Right lobe of liver (tissue), 6 donors: ENCODE measurements at places on chromosomes 5 and 9. TPM values are rescaled to one million over a fixed set of nuclear protein-coding genes. Genes with fewer than 3 reads are reported as not detected.

The AQP7 gene
- 24.9 TPM for total RNA-seq

The SPINK13 gene
- total RNA-seq, result not detected

The PTGER4 gene
- total RNA-seq, result 1.9 TPM

The G3BP1 gene
- total RNA-seq, result 107 TPM

The TMEM232 gene
- 0.81 TPM for total RNA-seq

DNA sequence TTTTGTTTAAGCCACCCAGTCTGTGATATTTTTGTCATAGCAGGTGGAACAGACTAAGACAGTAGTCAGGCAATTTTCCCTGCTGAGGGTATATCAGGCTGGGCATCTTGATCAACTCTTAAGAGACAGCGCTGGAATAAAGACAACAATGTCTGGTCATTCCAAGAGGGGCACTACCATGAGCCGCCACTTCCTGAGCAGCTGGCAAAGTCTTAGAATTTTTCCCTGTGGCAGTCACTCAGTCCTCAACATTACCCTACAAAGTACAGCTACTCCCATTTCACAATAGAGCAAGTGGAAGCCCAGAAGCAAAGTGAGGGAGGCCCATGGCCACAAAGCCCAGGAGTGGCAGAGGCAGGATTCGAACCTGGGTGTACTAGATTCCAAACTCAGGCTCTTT is 74.8 kb downstream of the SH3PXD2B start:
- DNase-seq, result no peak

GRCh38 chr5:176424181-176424580 is 7.8 kb upstream of the CLTB start:
- no peak for DNase-seq

- DNase-seq, result no peak
Observed at GRCh38 chr5:121758615-121759014, 93.1 kb upstream of the FTMT start.

- DNase-seq, result no peak
Observed at GRCh38 chr9:33304362-33304761, 14.0 kb downstream of the NFX1 start.

GRCh38 chr5:12691330-12691729 is 787.1 kb upstream of the CTNND2 start:
- no peak for DNase-seq

DNA sequence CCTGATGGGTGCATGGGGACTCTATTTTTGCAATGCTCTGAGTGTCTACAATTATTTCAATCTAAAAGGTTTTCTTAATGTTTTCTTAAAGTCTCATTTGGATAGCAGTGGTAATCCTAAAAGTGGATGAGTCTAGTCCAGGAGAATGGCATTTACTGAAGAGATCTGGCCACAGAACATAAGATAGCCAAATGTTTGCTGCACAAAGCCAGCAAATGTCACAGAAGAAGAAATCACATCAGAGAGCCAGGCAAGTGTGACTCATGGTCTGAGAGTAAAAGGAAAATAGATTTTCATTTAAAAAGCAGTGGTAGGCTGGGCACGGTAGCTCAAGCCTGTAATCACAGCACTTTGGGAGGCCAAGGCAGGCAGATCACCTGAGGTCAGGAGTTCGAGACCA is 352.7 kb upstream of the GRAMD2B start:
- no peak for DNase-seq

DNA sequence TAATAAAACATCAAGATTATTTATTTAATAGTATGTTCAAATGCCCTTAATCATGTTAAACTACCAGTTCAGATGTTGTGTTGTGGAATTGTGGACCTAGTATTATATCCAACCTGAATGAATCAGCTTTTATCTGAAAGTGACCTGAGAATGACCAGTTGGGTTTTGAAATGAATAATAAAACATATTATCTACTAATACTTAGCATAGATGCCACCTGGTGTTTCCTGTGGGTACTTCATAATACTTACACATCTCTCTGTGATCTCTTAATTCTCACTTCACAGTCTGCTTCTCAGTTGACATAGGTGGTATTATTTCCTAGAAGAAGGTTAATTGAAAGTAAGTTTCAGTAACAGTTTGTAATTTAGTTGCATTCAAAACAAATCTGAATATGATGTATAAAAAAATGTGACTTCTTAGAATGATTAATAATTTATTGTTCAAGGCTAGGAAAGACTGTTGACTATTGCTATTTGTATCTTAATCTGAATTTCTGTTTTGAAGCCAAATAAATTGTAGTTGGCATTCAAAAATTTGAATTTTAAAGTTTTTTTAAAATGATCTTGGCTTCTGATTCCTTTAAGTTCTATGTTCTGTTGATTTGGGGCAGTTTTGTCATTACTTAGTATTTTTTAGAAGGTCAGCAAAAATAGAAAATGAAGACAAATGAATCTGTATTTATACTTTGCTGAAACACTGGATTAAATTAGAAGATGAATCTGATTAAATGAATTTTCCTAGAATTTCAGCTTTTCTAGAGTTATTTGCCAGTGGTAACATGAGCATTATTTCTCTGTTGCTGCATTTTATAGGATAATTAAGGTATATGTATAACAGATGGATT is 48.2 kb downstream of the KIF2A start:
- no peak for DNase-seq

GRCh38 chr9:134172198-134173126 is 8.1 kb upstream of the RNU6ATAC start:
- no peak for DNase-seq

DNA sequence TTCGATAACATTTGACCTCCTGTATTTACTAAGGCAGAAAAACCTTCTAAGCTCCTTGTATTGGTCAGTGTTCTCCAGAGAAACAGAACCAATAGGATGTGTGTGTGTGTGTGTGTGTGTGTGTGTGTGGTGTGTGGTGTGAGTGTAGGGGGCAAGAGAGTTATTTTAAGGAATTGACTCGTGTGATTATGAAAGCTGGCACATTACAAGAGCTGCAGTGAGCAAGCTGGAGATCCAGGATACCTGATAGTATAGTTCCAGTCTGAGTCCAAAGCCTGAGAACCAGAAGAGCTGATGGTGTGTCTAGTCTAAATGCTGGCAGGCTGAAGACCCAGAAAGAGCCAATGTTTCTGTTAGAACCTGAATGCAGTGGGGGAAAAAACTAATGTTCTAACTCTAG is 21.2 kb upstream of the PIK3R1 start:
- no peak for DNase-seq
